ENCODE measurements at places on chromosomes 6 and 20. TPM values are rescaled to one million over a fixed set of nuclear protein-coding genes. Genes with fewer than 3 reads are reported as not detected.

B3GALT4 gene
- total RNA-seq: 8.4 TPM

FAM217A gene
- total RNA-seq: not detected

HELZ2 gene
- total RNA-seq: 33.4 TPM

ZNF335 gene
- total RNA-seq: 36.9 TPM

FNDC11 gene
- 0.40 TPM for total RNA-seq

SYTL3 gene
- 1.8 TPM for total RNA-seq

FAM209B gene
- not detected for total RNA-seq

WRNIP1 gene
- total RNA-seq: 114 TPM

TFAP2B gene
- not detected for total RNA-seq

RAET1L gene
- total RNA-seq: 1.1 TPM

OR2J3 gene
- not detected for total RNA-seq

OPRM1 gene
- not detected for total RNA-seq
